ENCODE measurements at places on chromosomes 3 and 15.

DNA sequence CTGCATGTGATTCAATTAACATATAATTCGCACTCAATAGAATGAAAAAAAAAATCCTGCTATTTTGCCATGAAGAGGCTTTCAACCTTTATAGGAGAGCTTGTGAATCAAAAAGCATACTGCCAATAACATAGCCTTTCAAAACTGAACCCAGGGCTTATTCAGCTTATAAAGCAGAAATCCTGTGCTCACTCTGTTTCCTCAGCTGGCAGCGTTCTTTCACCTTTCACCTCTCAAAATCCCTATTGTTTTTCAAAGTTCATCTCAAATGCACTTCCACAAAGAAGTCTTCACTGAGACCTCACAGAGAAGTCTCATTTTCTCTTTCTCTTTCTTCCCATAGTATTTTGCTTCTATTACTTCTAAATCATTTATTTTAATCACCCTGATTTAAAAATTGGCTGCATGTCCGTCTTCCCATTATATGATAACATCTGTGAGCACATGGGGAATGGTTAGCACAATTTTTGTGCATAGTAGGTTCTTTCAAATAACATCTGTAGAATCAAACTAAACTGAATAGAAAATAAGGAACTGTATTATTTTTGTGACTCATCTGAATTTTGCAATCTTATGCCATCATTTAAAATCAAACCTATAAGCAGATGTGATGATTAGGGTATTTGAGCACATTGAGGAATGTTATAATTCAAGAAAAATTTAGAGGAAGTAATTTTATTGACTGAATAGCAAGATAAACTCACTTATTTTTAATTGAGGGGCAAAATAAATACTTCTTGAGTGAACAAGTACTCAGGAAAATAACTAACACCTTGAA, 373.4 kb downstream of the NLGN1 start:
- H3K4me1 ChIP-seq = no peaks in the 10 kb centered on the region
- no peaks in the 10 kb centered on the region for H3K36me3 ChIP-seq
- ATAC-seq = no peak
- no peaks in the 10 kb centered on the region for H3K27me3 ChIP-seq

- peaks cover 60% of the 10 kb centered on the region for H3K4me1 ChIP-seq
- H3K36me3 ChIP-seq = no peaks in the 10 kb centered on the region
- H3K27ac ChIP-seq = peak overlapping the region; percentile 74
- peak; percentile 94 for ATAC-seq
- H3K27me3 ChIP-seq = no peaks in the 10 kb centered on the region
Observed at GRCh38 chr3:108100906-108101660, 10.3 kb upstream of the CD47 start.

DNA sequence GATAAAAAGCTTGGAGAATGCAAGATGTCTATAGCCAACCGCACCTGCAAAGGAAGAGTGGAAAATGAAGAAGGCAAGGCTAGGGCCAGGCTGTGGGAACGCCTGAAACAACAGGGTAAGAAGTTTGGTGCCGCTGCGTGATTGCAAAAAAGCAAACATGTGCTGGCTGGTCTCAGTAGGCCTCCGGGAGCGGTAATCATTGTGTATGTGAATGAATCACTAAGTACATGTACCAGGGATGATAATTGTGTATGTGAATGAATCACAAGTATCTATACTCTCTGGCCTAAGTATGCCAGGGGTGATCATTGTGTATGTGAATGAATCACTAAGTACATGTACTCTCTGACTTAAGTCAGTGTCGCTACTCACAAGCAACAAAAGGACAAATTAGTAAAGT, 40.3 kb upstream of the PARL start:
- H3K27me3 ChIP-seq = no peaks in the 10 kb centered on the region
- no peaks in the 10 kb centered on the region for H3K4me1 ChIP-seq
- no peak for ATAC-seq
- no peak overlapping the region for H3K27ac ChIP-seq

DNA sequence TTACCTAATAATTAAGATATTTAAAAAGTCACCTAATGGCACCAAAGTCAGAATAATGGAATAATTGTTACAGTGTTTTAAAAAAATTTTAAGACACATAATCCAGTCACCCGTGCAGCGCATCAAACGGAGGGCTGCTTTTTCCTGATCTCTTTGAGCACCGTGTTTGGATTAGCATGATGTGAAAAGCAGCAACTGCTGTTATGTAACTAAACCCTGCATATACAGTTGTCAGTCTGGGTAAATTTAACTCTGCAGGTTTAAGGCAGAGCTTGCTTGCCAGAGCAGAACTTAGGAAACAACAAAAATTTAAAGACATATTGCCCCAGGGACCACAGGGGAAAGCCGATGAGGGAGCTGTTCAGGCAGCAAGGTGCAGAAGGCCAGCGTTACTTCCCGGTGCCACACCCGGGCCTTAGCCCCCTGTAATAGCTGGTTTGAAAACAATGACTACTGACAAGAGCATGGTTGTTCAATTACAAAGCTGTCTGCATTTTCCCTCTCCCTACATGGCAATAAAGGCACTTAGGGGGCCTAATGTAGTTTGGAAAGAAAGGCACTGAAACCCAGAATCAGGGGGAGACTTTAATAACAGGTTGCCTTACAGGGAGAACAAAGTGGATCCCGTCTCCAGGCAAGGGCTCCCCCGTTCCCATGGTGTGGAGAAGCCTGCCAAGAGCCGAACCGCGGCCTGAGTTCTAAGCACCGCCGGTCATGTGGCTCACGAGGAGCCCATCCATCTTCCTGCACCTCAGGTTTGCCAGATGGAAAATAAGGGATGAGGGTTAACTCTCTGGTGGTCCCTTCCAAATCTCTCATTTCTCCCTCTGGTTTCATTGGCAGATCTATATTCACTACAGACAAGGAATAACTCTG, 32.2 kb downstream of the RORA start:
- H3K36me3 ChIP-seq = no peaks in the 10 kb centered on the region
- ATAC-seq = no peak
- no peak overlapping the region for H3K4me3 ChIP-seq
- no peaks in the 10 kb centered on the region for H3K27me3 ChIP-seq
- H3K27ac ChIP-seq = no peak overlapping the region

DNA sequence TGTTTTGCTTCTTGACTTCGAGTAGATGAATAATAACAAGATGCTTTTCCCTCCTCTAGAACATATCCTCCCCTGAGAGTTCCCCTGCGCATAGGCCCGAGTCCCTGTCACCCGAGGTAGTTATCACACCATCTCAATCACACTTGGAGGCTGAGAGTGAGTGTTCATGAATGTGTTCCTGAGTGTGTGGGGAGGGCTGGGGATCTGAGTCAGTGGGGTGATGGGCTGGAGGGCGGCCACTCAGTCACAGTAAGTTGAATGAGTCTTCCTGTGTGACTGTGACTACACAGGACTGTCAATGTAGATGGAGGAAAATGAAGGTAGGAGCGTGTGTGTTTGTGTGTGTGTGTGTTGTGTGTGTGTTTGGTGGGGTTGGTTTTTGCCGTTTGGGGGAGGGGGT, 71.0 kb downstream of the SETD5 start:
- no peaks in the 10 kb centered on the region for H3K4me1 ChIP-seq
- H3K36me3 ChIP-seq = peaks cover 85% of the 10 kb centered on the region
- H3K4me3 ChIP-seq = no peak overlapping the region
- ATAC-seq = no peak

GRCh38 chr3:134527037-134527436, 41.2 kb downstream of the CEP63 start:
- H3K4me1 ChIP-seq = peaks cover 22% of the 10 kb centered on the region
- no peaks in the 10 kb centered on the region for H3K27me3 ChIP-seq
- H3K36me3 ChIP-seq = peaks cover 60% of the 10 kb centered on the region
- no peak overlapping the region for H3K4me3 ChIP-seq
- ATAC-seq = no peak
- no peak overlapping the region for H3K27ac ChIP-seq

- no peaks in the 10 kb centered on the region for H3K36me3 ChIP-seq
- peak; percentile 81 for ATAC-seq
- H3K4me1 ChIP-seq = peaks cover 19% of the 10 kb centered on the region
- H3K27ac ChIP-seq = no peak overlapping the region
- H3K27me3 ChIP-seq = no peaks in the 10 kb centered on the region
- H3K4me3 ChIP-seq = no peak overlapping the region
Observed at GRCh38 chr3:153284282-153284938, 122.4 kb downstream of the RAP2B start.

DNA sequence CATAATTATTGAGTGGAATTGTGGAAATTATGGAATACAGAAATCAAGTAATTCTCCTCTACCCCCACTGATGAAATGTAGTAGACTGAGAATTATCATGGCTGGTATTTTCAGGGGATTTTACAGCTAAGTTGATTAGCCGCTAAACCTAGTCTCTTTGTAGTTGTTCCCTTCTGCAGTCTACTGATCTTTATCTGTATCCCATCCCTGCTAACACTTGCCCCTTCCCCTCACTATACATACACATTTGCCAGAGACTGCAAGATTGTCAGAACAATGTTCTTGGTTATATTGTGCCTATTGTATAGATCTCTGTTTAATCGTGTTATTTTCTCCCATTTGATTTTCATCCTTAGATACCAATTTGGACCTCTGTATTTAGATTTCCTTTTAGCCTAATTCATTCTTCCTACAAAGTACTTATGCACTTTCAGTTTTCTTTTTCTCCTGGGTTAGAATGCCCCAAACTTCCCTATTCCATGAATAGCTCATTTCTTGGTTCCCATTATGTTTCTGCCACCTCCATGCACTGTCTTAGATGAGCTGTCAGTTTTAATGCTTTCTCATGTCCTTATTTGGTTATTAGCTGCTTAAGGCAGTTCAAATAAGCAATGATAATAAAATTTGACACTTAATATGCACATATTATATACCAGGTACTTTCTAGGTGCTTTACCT, 86.9 kb downstream of the CDIN1 start:
- H3K36me3 ChIP-seq = peaks cover 30% of the 10 kb centered on the region
- no peak overlapping the region for H3K27ac ChIP-seq
- no peaks in the 10 kb centered on the region for H3K4me1 ChIP-seq
- no peak overlapping the region for H3K4me3 ChIP-seq
- H3K27me3 ChIP-seq = no peaks in the 10 kb centered on the region

GRCh38 chr3:36372534-36372935, 7.8 kb upstream of the STAC start:
- no peaks in the 10 kb centered on the region for H3K4me1 ChIP-seq
- ATAC-seq = no peak
- no peaks in the 10 kb centered on the region for H3K36me3 ChIP-seq
- no peak overlapping the region for H3K4me3 ChIP-seq
- H3K27ac ChIP-seq = no peak overlapping the region

GRCh38 chr15:82301296-82302016, 38.8 kb downstream of the SAXO2 start:
- peak; percentile 13 for ATAC-seq
- no peak overlapping the region for H3K4me3 ChIP-seq
- H3K4me1 ChIP-seq = no peaks in the 10 kb centered on the region
- peaks cover 25% of the 10 kb centered on the region for H3K27me3 ChIP-seq

DNA sequence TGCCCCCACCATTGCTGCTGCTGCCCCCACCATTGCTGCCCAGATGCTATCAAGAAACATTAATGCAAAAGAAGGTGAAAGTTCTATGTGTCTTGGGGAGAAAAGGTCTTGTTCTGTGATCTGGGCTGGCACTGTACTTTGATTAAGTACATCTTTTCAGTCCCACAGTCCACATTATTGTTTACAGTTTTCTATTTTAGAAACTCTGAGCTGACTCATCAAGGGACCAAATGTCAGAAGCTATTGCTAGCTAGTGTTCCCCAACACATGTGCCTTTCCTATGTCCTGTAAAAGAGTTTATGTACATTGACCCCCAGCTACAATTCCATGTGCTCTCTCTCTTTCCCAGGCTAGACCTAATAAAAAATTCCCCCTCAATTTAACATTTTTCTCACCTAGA, 264.7 kb upstream of the NECTIN3 start:
- H3K4me1 ChIP-seq = no peaks in the 10 kb centered on the region
- H3K27me3 ChIP-seq = no peaks in the 10 kb centered on the region
- H3K27ac ChIP-seq = no peak overlapping the region

DNA sequence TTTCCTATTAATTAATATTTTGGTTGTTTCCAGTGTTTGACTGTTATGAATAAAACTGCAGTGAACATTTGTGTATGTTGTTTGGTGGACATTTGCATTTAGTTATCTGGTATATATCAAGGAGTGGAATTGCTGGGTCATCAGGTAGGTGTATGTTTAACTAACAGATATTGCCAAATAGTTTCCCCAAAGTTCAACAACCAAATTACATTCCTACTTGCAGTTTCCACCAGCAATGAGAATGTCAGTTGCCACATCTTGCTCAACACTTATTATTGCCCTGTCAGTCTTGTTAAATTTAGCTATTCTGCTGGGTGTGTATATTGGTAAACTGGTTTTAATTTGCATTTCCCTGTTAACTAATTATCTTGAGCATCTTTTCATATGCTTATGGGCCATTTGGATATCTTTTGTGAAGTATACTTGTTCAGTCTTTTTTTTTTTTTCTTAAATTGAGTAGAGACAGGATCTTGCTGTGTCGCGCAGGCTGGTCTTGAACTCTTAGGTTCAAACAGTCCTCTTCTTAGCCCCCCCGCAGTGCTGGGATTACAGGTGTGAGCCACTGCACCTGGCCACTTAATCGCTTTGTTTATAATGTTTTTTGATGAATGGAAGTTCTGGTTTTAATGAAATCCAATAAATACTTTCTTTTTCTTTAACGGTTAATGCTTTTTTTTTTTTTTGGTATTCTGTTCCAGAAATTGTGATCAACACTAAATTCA, 7.9 kb downstream of the FEM1B start:
- H3K36me3 ChIP-seq = peaks cover 44% of the 10 kb centered on the region
- ATAC-seq = no peak
- no peaks in the 10 kb centered on the region for H3K27me3 ChIP-seq
- peaks cover 58% of the 10 kb centered on the region for H3K4me1 ChIP-seq

DNA sequence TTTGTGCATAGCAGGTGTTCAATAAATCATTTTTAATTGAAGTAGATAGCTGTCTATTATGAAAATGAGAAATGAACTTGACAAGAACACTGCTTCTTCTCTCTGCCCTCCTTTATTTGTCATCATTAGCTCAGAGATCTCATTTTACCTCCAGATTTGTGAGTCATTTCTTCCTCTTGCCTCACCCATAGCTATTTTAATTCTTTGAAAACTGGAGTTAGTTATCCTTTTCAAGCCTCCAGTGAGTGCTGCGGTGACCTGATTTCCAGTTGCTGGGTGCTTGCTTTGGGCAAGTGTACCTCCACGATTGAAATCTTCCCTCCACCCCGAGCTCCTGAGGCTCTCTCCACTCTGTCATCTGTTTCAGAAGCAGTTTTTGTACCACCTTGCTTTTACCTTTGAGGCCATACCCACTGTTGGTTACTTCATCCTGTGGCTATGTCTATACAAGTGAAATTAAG, 114.6 kb downstream of the NFKBIZ start:
- no peaks in the 10 kb centered on the region for H3K27me3 ChIP-seq
- no peaks in the 10 kb centered on the region for H3K36me3 ChIP-seq

- peak overlapping the region; percentile 32 for H3K27ac ChIP-seq
- ATAC-seq = no peak
- peaks cover 19% of the 10 kb centered on the region for H3K36me3 ChIP-seq
- H3K4me1 ChIP-seq = peaks cover 54% of the 10 kb centered on the region
- no peak overlapping the region for H3K4me3 ChIP-seq
- H3K27me3 ChIP-seq = no peaks in the 10 kb centered on the region
Observed at GRCh38 chr15:84755736-84756527, 7.5 kb downstream of the ZNF592 start.

DNA sequence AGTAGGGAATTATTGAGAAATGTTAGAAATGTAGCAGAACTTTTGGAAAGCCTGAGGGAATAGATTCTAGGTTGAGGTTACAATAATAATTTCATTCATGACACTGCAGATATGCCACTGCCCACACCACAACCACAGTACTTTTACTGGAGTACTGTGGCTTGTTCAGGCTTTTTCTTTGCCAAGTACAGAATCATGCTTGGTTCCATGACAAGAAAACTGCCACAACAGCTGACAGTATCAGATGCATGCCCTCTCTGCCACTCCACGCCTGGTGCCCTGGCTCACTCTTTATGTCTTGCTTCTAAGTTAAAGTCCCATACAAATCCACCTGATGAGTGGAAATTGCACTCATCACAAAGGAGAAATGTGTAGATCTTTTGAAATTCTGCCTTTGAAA, 398.6 kb downstream of the ZIC1 start:
- no peak overlapping the region for H3K4me3 ChIP-seq
- no peaks in the 10 kb centered on the region for H3K4me1 ChIP-seq
- H3K27ac ChIP-seq = no peak overlapping the region
